HFFc6 (cell line): ENCODE measurements at places on chromosomes 12 and 14.

- no peak for DNase-seq
Observed at GRCh38 chr14:73392329-73393257, 65.8 kb downstream of the NUMB start.

- no peak for DNase-seq
Observed at GRCh38 chr12:109578330-109578927, 4.8 kb downstream of the MVK start.

- peak; percentile 72 for DNase-seq
Observed at GRCh38 chr12:77032406-77032805, 33.0 kb downstream of the E2F7 start.

- no peak for DNase-seq
Observed at GRCh38 chr12:118013283-118013682, 3.2 kb upstream of the RFC5 start.

DNA sequence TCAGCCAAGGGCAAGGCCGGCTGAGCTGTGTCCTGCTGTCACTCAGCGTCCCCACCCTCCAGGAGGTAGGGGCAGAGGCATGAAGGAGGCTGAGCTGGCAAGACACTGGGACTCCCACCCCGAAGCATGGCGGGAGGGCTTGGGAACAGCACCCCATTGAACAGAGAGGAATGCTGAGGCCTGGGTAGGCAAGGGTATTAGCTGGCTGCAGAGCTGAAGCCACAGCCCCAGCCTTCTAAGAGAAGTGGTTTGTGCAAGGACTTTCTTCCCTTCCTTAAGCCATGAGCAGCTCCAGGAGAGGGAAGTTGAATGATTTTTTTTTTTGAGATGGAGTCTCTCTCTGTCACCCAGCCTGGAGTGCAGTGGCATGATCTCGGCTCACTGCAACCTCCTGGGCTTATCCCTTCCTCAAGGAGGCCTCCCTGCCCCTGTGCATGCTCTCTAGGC is 6.6 kb upstream of the CFAP73 start:
- DNase-seq, result no peak

DNA sequence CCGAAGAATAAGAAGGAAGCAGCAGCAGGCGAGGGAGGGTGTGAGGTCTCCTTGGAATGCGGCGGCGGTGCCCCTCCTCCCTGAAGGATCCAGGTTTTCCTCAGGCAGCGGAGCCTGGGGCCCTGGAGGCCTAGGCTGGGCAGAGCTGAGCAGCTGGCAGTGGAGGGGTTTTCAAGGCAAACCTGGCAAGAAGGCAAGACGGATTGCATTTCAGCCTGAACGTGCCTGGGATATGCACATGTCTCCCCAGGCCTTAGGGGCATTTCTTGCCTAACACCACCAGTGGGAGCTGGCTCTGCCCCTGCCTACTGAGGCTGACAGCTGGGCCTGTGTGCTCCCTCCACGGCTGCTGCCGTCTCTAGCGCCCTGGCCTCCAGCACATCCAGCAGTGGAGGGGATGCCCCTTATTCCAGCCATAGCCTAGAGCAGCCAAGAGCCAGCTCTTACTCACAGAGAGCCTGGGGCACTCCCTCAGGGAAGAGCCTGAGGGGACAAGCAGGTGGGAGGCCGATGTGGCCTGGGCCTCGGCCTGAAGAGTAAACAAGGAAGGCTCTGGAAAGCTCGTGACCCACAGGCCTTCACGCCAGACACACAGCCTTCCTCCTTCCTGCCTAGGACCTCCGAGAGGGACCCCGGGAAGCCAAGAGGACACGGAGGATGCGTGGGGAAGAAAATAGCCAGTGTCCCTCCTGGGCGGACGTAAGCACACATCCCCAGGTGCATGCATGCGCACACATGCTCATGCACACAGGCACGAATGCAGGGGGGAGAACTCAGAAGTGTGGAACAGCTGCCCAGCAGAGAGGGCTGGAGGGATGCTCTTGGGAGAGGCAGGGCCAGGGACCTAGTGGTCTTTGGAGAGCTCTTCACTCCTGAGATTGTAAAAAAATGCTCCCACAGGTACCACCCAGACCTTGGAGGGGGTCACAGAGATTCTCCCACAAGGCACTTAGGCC is 23.0 kb upstream of the EIF2B2 start:
- DNase-seq, result peak; percentile 46

DNA sequence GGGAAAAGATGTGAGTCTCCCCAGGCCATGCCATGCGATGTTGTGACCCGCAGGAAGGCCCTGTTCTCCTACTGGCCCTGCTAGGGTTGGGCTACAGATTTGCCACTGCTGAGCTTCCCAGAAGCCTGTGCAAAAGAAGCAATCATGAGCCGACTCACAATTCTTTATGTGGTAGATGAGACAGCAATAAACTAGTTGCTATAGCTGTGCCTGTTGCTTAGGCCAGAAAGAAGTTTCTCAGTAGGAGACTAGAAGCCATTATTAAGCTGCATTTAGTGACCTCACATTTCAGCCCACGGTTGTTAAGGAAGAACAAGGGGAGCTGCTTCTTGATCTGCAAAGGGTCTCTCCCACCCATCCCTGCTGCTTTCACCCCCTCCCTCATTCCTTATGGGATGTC is 239.4 kb upstream of the CRY1 start:
- DNase-seq, result no peak

DNA sequence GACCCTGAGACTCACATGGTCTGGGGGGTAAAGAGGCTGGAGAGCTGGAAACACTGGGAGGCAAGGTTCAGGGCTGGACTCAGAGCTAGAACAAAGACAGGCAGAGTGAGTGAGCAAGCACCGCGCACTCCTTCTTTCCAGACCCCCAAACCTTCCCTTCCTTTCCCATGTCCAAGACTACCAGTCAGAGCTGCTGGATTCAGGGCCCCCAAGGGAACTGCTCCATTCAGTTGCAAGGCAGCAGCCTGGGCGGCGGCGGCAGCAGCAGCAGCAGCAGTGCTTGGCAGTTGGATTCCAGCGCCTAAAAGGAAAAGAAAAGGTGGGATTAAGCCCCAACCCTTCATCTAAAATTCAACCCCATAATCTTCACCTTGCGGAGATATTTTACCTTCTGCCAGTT is 17.1 kb downstream of the RBM23 start:
- no peak for DNase-seq

- DNase-seq, result peak; percentile 53
Observed at GRCh38 chr12:52521568-52522266, 1.5 kb upstream of the KRT5 start.

GRCh38 chr12:32874078-32874477 is 22.5 kb downstream of the PKP2 start:
- DNase-seq, result no peak
